Fibroblast of lung (primary cell): ENCODE measurements at places on chromosomes 11 and 22. TPM values are rescaled to one million over a fixed set of nuclear protein-coding genes. Genes with fewer than 3 reads are reported as not detected.

The WNT7B gene
- polyA plus RNA-seq = 0.17 TPM in 1 of 2 replicates, not detected in the other

The CARD10 gene
- polyA plus RNA-seq = 1.6 and 2.7 TPM in 2 replicates

The CCDC15 gene
- polyA plus RNA-seq = 1.2 and 4.0 TPM in 2 replicates

The SLC22A9 gene
- polyA plus RNA-seq = not detected in 2 replicates

The SCN3B gene
- polyA plus RNA-seq = 0.03 TPM in 2 replicates

The POTEH gene
- not detected in 2 replicates for polyA plus RNA-seq

The TBCEL gene
- polyA plus RNA-seq = 12.8 and 25.8 TPM in 2 replicates

The CASP5 gene
- polyA plus RNA-seq = not detected in 2 replicates

The MPZL2 gene
- polyA plus RNA-seq = not detected in 2 replicates

The MMP3 gene
- 16.0 and 19.1 TPM in 2 replicates for polyA plus RNA-seq

The ABCC8 gene
- polyA plus RNA-seq = not detected in 2 replicates

The RANBP1 gene
- polyA plus RNA-seq = 178 and 362 TPM in 2 replicates

The INS gene
- not detected in 2 replicates for polyA plus RNA-seq

The ALG9 gene
- polyA plus RNA-seq = 33.4 and 43.8 TPM in 2 replicates

The C11orf52 gene
- 0.32 and 1.3 TPM in 2 replicates for polyA plus RNA-seq

The CTSF gene
- polyA plus RNA-seq = 8.6 and 17.1 TPM in 2 replicates

The NEFH gene
- polyA plus RNA-seq = 0.37 and 2.1 TPM in 2 replicates

The VPREB1 gene
- polyA plus RNA-seq = not detected in 2 replicates

The PRODH gene
- polyA plus RNA-seq = 0.06 TPM in 1 of 2 replicates, not detected in the other

The OR6T1 gene
- not detected in 2 replicates for polyA plus RNA-seq

The SLC5A1 gene
- not detected in 2 replicates for polyA plus RNA-seq

The KDM4E gene
- polyA plus RNA-seq = not detected in 2 replicates

The C1QTNF5 gene
- polyA plus RNA-seq = 13.4 and 13.6 TPM in 2 replicates
